GM23338 (cell line): ENCODE measurements at places on chromosomes 3 and 15. TPM values are rescaled to one million over a fixed set of nuclear protein-coding genes. Genes with fewer than 3 reads are reported as not detected.
A peak's percentile ranks its signal among the peaks of the same experiment; 100 is the strongest.

GRCh38 chr3:35596335-35596995 lies 42.9 kb upstream of the ARPP21 start:
- H3K27me3 ChIP-seq = no peaks in the 10 kb centered on the region
- DNase-seq = no peak
- no peaks in the 10 kb centered on the region for H3K36me3 ChIP-seq
- H3K4me3 ChIP-seq = no peak overlapping the region

GRCh38 chr15:63990454-63990853 lies 55.8 kb downstream of the DAPK2 start:
- no peaks in the 10 kb centered on the region for H3K36me3 ChIP-seq
- DNase-seq = no peak
- no peak overlapping the region for H3K27ac ChIP-seq
- H3K4me1 ChIP-seq = no peaks in the 10 kb centered on the region
- no peaks in the 10 kb centered on the region for H3K27me3 ChIP-seq

GRCh38 chr3:108133858-108134554 lies 43.2 kb upstream of the CD47 start:
- no peaks in the 10 kb centered on the region for H3K36me3 ChIP-seq
- H3K4me1 ChIP-seq = peaks cover 6% of the 10 kb centered on the region
- no peak overlapping the region for H3K27ac ChIP-seq
- no peak for DNase-seq

DNA sequence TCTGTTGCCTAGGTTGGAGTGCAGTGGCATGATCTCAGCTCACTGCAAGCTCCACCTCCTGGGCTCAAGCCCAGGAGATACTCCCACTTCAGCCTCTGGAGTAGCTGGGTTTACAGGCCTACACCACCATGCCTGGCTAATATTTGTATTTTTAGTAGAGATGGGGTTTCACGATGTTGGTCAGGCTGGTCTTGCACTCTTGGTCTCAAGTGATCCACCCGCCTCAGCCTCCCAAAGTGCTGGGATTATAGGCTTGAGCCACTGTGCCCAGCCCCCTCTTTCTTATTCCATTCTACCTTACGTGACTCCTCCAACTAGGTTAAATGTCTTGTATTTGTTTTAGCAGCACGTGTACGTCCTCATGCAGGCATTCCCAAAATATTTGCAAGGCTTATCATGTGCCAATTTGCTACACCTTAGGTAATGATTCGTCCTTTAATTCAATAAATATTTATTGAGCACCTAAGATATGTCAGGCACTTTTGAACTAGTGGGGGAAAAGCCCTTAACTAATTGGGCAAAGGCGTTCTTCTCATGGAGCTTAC lies 14.9 kb upstream of the MAGI1 start:
- no peak overlapping the region for H3K4me3 ChIP-seq
- H3K27ac ChIP-seq = no peak overlapping the region
- H3K4me1 ChIP-seq = peaks cover 37% of the 10 kb centered on the region
- H3K27me3 ChIP-seq = no peaks in the 10 kb centered on the region
- H3K36me3 ChIP-seq = peaks cover 5% of the 10 kb centered on the region; the same call in 1 of the 2 replicates
- DNase-seq = no peak

DNA sequence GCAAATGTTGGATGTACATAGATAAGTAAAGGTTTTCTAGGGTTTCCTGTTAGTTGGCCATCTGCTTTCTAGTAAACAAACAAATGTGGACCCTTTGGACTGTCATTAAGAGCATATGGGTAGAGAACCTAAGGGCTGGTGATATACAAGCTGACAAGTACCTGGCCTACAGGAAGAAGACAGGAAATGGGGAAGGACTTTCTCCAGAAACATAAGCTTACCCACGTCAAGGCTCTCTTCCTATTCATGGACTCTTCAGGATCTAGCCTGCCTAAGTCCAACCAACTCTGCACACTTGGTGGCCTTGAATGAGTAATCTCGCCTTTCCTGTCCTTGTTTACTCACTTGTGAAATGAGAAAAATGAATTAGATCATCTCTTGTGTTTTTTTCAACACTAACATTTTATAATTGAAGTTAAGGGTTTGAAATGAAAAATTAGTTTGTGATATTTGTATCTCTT lies 22.2 kb upstream of the GOLIM4 start:
- H3K27me3 ChIP-seq = no peaks in the 10 kb centered on the region
- H3K4me3 ChIP-seq = no peak overlapping the region
- DNase-seq = no peak
- no peak overlapping the region for H3K27ac ChIP-seq
- no peaks in the 10 kb centered on the region for H3K36me3 ChIP-seq

- no peak overlapping the region for H3K4me3 ChIP-seq
- no peaks in the 10 kb centered on the region for H3K27me3 ChIP-seq
- H3K4me1 ChIP-seq = 0 out of 2 replicates have a peak, but pooled peaks cover 4% of the 10 kb centered on the region
- H3K36me3 ChIP-seq = no peaks in the 10 kb centered on the region
- no peak for DNase-seq
- H3K27ac ChIP-seq = no peak overlapping the region
Measured at GRCh38 chr15:71328453-71328852, 213.2 kb downstream of the THSD4 start.

DNA sequence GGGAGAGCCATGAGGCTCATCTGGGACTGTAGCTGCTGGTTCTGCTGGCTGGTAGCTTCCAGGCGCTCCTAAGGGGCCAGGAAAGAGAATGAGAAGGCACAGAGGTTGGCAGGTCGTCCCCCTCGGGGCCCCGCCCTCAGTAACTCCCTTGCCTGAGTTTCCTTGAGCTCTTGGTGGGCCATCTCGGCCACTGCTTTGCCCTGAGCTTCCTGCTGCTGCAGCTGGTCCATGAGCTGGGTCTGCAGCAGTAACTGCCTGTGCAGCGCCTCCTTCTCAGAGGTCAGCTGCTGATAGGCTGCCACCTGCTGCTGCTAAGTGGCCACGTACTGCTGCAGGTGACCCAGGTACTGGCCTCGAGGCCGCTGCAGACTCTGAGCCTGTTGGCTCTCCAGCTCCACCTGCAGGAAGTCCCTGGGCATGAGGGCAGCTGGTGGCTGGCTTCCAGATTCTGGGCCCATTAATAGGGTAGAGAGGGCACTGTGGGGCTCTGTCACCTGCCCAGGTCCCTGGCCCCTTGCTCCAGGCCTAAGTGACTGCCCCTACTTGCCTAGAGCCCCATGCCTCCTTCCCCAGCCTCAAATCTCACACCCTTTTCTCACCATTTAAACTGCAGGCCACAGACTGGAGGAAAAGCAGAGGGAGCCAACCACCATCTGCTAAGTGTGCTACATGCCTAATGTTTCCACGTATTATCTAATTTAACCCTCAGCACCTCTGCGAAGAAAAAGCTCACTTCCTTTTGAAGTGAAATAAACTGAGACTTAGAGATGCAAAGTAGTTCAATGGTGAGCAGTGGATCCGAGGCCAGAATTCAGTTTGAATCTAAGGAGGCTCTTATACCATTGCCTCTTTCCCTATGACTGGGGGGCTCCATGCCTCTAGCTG lies 10.8 kb upstream of the VPS33B start:
- peak overlapping the region; percentile 28; the same call in 1 of the 2 replicates for H3K4me3 ChIP-seq
- peak; percentile 87 for DNase-seq
- no peaks in the 10 kb centered on the region for H3K27me3 ChIP-seq
- no peak overlapping the region for H3K27ac ChIP-seq
- no peaks in the 10 kb centered on the region for H3K36me3 ChIP-seq

DNA sequence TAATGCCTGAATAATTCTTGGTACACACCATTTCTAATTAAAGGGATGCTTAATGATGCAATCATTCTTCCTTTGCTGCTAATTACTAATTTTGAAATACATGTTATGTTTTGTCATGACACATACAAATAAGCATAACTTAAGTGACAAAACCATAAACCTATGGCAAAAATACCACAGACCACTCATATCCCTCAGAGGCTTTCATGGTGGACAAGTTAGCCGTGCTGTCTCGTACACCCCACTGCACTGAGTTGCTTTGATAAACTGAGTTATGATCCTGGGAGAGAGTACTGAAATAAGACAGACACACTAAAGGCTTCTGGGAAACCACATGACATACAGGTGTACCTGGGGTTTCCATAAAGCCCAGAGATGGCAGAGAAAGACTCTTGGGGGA lies 913.8 kb downstream of the FHIT start:
- no peak overlapping the region for H3K4me3 ChIP-seq
- no peaks in the 10 kb centered on the region for H3K27me3 ChIP-seq
- no peaks in the 10 kb centered on the region for H3K36me3 ChIP-seq
- DNase-seq = no peak

Gene ABHD6
- total RNA-seq = 5.5 and 6.5 TPM in 2 replicates

Gene LRRC34
- 15.7 and 19.6 TPM in 2 replicates for total RNA-seq

Gene CHRNA7
- total RNA-seq = 5.1 and 8.2 TPM in 2 replicates

Gene PLOD2
- 30.5 and 31.7 TPM in 2 replicates for total RNA-seq

Gene KCNMB3
- 0.58 and 1.3 TPM in 2 replicates for total RNA-seq
